Subcutaneous preadipocyte (primary cell): ENCODE measurements at places on chromosomes 4 and X. TPM values are rescaled to one million over a fixed set of nuclear protein-coding genes. Genes with fewer than 3 reads are reported as not detected.

HPF1 gene
- total RNA-seq = 19.0 and 23.9 TPM in 2 replicates

CYLC1 gene
- total RNA-seq = not detected in 2 replicates

FTSJ1 gene
- 65.4 and 89.9 TPM in 2 replicates for total RNA-seq

AMBN gene
- not detected in 2 replicates for total RNA-seq

OTUD4 gene
- total RNA-seq = 26.1 and 35.4 TPM in 2 replicates

RAPGEF2 gene
- total RNA-seq = 25.4 and 43.2 TPM in 2 replicates

GPRASP1 gene
- 1.4 and 1.8 TPM in 2 replicates for total RNA-seq

TMSB15A gene
- total RNA-seq = 1.1 and 1.4 TPM in 2 replicates

NDUFC1 gene
- 26.6 and 30.9 TPM in 2 replicates for total RNA-seq

USP26 gene
- total RNA-seq = not detected in 2 replicates

SGMS2 gene
- total RNA-seq = 80.5 and 109 TPM in 2 replicates

TMEM255A gene
- under 0.01 and 0.37 TPM in 2 replicates for total RNA-seq

CNGA1 gene
- not detected in 2 replicates for total RNA-seq

STATH gene
- not detected in 2 replicates for total RNA-seq

SERTM2 gene
- under 0.01 TPM in 1 of 2 replicates, not detected in the other for total RNA-seq

HTRA3 gene
- 2.3 and 12.1 TPM in 2 replicates for total RNA-seq

TNIP3 gene
- 0.37 and 0.78 TPM in 2 replicates for total RNA-seq

ABLIM2 gene
- total RNA-seq = 0.20 and 2.2 TPM in 2 replicates

CLDN22 gene
- under 0.01 TPM in 1 of 2 replicates, not detected in the other for total RNA-seq

RASL11B gene
- 0.39 and 1.8 TPM in 2 replicates for total RNA-seq

TKTL2 gene
- not detected in 2 replicates for total RNA-seq

AADAT gene
- 2.2 and 4.9 TPM in 2 replicates for total RNA-seq

NRK gene
- 0.20 and 0.37 TPM in 2 replicates for total RNA-seq

NHS gene
- total RNA-seq = 0.98 and 2.2 TPM in 2 replicates

FAM184B gene
- under 0.01 TPM in 1 of 2 replicates, not detected in the other for total RNA-seq

GPR143 gene
- not detected in 2 replicates for total RNA-seq

LRAT gene
- total RNA-seq = not detected in 2 replicates

SPANXN1 gene
- total RNA-seq = not detected in 2 replicates

TLL1 gene
- total RNA-seq = under 0.01 TPM in 1 of 2 replicates, not detected in the other
